Mucosa of gallbladder (tissue), 1 donor: ENCODE measurements at places on chromosomes 5 and 9.

GRCh38 chr5:54063817-54064216 lies 246.6 kb downstream of the ARL15 start:
- no peak for DNase-seq

DNA sequence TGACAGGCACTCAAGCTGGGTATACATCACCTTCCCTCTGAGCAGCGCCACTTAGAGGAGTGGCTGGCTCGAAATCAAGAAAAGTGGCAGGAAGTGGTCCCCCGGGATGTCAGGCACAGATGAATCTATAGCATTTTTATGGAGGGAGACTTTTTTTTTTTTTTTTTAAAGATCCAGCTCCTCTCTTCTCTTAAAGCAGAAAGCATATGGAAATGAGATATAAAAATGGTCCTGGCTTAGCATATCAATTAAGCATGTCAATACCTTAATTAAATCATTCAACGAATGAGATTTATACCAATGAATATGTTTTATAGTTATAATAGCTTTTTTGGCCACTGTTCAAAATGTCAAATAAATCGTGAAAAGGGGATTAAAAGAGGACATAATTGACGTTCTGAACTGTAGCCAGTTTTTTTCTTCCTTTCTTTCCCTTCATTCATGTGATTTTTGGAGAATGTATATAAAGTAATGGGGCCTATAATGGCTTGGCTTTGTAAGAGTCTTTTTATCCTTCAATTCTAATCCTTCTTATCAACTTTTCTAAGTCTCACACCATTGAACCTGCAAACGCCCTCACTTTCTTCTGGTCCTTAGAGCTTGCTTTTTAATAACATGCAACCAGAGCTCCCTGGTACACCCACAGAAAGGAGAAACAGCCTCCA lies 319.2 kb upstream of the PANK3 start:
- no peak for DNase-seq

DNA sequence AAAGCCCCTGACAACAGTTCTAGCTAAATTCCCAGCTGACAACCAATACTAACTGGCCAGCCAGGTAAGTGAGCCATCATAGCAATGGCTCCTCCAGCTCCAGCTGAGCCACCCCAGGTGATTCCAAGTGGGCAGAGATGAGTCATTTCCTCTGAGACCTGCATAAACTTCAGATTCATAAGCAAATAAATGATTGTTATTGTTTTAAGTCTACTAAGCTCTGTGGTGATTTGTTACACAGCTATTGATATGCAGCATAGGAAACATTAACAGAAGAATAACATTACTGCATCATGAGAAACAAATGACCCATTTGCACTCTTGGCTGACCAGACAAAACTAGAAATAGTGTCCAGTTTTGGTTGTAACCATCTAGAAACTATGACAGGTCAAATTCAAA lies 60.3 kb downstream of the TTC39B start:
- no peak for DNase-seq

DNA sequence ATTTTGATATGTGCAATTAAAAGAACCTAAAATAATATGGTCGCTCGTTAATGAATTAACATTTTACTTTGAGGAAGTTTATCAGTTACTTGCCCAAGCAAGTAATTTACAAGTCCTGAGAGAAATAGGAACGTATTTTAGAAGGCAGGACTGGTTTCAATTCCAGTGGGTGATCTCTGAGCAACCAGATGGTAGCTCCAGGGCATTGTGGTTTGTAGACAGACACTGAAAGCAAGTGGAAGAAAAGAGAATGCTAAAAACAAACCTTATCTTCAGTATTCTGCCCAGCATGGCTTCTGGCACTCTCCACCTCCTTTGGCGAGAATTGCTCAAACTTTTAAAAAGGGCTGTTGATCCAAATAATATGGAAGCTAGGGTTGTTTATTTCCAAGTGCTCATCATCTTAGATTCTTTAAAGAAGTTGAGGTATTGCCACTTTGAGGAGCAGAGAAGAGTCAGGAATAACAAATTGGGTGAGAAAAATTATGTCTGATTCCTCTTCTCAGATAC lies 31.8 kb upstream of the ERAP2 start:
- DNase-seq = no peak

DNA sequence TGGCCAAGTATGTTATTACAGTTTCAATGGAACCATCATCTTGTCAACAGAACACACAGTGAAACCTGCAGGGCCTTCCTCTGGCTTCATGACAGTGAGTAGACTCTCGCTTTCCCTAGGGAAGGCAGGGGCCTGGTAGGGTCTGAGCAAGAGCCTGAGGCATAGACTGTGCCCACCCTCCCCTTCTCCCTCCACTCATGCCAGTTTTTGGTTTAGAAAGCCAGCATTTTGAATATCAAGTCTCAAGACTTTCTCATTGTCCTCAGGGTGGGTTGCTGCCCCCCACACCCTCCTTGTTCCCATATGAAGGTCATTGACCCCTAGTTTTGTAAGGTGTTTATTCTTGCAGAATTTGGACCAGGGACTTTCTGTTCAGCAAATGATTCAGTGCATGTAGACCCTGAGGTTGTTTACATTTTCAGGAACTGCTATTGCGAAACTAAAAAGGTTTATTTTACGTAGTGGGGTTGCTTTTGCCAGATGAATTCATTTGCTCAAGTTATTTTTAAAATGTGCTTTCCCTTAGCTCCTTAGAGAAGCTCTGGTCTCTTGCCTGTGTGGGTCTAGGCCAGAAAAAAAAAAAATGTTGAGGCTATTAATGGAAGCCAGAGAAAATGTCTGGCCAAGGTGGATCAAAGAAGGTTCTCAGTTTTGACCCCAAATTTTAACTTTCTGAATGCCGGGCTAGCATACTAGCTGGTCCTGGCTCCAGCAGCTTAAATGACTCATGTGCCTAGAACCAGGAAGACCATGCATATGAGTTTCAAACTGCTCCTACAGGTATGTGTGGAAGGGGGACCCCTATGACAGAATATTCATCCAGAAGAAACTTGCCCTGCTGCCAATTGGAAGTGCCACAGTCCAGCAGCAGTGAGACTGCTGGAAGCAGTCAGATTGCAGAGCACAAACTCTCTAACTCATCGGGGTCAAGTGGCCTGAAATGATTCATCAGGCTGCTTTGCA lies 10.1 kb upstream of the MOB3B start:
- peak; percentile 19 for DNase-seq

DNA sequence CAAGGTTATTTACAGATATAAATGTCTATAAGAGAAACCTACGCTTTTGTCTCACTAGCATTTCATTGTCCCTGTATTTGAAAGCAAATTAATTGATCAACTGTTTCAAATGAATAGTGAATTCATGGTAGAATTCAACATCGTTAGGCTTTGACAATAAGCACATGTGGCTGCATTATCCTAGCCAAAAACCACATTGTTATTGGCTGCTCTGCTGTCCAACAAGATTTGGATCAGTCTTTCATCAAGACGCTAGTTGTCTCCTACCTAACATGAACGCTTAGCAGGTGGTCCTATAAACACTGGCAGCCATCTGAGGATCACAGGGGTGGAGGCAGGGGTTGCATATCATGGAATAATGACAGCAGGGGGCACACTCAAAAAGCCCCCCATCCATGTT lies 455.0 kb downstream of the CTNND2 start:
- no peak for DNase-seq

DNA sequence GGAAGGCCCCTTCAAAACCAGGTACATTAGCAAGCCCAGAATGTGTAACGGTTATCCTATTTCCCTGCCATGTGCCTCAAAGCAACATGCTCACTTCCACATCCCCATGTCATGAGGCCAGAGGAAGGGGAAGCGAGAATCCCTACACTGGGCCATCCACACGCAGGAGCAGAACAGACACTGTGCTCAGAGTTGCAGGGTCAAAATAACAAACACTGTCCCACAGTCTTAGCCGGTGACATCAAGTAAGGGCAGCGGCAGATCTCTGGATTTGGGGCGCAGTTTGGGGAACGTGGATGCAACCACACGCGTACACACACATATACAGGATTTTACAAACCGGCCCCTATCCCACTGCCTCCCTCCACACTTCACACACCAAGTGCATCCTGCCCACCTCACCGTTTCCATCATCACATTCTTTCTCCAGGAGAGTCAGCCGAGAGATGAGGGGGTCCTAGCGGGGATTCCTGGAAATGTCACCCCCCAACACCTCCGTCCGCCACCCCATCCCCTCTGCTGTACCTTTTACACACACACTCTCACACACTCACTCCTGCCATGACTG lies 776 bp downstream of the APBA1 start:
- peak; percentile 29 for DNase-seq

DNA sequence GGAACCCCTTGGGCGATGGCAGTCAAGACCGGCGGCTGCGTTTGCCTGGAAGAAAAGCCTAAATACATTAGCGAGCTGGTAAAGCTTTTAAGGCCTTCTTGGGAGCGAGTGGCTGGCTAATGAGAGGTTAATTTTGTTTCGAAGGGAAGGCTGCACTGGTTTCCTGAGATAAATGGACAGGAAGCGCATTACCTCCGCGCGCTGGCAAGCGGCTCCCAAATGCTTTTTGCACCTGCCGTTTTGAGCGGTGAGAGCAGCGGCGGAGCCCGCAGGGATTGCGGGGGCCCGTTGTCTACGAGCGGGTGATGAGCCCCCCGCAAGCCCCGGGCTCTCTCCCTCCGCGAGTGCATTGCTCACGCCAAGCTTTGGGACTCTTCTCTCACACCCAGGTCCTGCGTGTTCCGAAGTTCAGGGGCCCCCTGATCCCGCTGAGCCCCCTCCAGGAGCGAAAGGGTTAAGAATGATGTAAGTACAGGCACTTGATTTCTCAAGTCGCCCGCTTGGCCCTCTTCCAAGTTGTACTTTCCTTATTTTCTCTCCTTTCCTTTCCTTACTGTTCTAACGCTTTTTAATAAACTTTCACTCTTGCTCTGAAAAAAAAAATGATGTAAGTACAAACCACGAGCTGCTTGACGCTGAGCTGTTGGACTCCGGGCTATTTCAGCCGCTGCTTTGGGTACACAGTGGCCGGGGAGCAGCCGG lies 3.1 kb upstream of the RGMB start:
- peak; percentile 39 for DNase-seq

- no peak for DNase-seq
Observed at GRCh38 chr5:141597394-141597793, 21.4 kb downstream of the DIAPH1 start.

DNA sequence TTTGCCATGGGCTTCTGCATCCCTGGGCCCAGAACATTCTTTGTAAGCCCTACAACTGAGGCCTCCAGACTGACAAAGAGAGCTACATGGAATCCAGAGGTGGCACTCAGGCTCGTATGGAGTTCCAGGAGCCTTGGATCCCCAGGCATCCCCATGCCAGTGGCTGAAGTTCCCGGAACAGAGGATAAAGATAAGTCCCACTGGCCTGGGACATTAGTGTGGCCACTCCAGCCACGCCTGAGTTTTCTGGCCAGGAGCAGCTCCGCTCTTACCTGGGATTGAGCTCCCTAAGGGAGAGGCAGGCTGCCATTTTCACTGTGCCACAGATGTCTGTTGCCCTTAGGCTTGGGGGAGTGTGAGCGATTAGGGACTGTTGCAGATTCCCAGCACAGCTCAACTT lies 656.3 kb upstream of the FAM174A start:
- DNase-seq = no peak

DNA sequence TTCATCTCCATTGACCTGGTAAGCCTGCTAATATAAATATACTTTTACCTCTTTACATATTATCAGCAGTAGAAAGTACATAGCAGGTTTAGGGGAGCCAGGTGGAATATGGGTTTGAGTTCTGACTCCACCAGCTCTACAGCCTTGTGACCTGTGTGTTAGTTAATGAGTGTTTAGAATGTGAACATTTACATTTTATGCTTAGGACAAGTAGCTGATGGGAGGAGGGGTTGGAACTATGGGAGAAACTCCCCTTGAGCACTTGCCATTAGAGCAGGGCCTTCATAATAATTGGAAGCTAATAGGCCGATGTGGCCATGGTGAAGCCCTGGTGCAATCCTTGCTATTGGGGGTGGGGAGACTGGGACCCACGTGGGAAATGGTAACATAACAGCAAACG lies 148.3 kb upstream of the NTRK2 start:
- no peak for DNase-seq

DNA sequence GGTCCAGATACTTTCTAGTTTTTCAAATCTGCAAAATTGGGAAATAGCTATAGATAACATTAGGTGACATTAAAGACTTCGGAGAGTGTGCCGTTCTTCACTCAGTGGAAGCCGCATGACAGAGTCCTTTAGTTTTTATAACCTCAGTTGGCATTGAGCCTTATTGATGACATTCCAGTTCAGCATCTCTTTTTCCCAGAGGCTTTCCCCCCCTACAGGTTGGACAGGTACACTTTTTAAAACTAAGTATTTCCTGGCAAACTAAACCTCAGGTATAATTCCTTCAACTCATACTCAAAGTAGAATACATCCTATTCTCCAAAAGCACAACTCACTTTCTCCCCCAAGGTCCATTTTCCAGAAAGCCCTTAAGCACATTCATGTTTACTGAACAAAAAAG lies 58.7 kb downstream of the SLC46A2 start:
- DNase-seq = no peak

DNA sequence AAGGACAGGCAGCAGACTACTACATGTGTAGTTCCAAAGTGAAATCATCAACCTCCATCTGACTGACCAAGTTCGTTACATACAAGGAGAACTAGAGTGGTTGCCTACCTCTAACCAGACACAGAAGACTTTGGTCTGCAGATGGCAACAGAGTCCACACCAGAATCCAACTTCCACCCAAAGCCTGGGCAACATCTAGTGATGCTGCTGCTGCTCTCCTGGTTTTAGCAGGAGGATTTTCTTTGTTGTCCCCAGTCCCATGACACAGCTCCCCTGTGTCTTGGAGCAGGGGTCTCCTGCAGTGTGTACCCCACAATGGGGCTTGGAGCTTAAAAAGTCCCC lies 46.4 kb upstream of the APC start:
- no peak for DNase-seq

DNA sequence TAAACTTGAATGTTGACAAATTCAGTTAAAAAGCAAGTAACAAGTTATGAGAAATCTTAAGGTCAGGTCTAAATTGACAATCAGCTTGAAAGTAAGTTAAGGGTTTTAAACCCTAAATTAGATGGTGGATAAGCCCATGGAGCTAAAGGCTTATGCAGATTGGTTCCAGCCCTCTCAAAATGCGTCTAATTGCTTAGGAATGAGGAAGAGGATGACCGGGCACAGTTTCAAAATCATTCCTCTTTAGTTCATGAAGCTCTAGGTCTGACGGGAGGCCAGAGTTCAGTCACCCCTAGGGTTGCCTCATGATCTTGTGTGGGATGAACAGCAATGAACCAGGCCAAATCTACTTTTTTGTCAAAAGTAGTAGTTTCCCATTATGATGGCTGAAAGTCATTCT lies 75.4 kb downstream of the SLC38A9 start:
- DNase-seq = peak; percentile 45

- DNase-seq = no peak
Observed at GRCh38 chr5:177010153-177010552, 3.6 kb upstream of the UIMC1 start.

DNA sequence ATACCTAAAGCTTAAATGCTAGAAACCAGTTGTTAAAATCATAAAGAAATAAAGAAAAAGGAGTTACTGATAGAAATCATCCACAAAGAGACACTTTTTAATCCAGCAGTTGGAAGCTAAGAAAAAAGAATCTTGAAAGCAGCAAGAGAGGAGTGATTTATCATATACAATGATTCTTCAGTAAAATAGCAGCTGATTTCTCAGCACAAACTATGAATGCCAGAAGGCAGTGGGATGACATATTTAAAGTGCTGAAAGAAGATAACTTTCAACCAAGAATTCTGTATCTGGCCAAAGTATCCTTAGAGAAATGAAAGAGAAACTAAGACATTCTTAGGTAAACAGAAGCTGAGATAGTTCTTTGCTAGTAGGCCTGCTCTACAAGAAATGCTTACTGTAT lies 366.0 kb downstream of the HTR1A start:
- no peak for DNase-seq
